Fibroblast of skin of abdomen (primary cell): ENCODE measurements at places on chromosomes 11 and 22.

DNA sequence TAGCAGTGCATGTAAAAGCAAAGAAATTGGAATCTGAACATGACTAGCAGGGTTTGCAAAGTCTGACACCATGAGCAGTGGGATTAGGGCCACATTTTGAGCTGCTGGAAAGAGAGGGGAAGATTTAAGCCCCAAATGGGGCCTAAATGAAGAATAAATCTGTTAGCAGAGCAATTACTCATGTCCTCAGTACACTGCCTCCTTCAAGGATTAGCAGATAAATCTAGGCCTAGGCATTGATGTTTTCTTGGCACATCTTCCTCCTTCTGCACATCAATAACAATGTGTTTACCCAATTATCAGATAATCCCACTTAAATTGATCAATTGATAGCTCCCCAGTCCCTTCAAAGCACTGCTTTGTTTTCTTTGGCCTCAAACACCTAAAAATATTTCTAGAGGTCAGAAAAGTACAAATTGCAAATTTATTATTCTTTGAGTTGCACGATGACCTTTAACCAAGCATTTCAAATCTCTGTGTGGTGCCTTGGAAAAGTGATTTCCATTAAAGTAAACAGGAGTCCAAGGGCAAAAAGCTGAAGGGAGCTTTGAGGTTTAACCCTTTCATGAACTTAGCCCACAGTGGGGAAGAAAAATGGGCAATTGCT, 514.7 kb upstream of the CHORDC1 start:
- peak; percentile 32 for DNase-seq

DNA sequence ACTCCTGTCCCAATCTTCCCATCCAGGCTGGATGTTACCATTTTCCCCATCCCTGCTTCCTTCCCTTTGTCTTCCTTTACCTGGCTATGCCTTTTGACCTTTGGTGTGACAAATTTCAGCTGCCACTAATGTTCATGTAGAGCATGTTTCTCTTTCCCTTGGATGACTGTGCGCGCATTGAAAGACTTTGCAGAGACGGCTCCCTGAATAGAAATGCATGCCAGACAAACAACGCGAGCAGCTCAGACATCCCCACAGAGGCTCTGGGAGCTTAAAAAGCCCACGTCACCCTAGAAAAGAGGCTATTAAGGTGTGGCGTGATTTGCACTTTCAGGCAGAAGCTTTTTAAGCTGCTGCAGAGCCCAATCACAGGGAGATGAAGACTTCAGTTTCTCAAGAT, 202.0 kb downstream of the NTM start:
- no peak for DNase-seq

DNA sequence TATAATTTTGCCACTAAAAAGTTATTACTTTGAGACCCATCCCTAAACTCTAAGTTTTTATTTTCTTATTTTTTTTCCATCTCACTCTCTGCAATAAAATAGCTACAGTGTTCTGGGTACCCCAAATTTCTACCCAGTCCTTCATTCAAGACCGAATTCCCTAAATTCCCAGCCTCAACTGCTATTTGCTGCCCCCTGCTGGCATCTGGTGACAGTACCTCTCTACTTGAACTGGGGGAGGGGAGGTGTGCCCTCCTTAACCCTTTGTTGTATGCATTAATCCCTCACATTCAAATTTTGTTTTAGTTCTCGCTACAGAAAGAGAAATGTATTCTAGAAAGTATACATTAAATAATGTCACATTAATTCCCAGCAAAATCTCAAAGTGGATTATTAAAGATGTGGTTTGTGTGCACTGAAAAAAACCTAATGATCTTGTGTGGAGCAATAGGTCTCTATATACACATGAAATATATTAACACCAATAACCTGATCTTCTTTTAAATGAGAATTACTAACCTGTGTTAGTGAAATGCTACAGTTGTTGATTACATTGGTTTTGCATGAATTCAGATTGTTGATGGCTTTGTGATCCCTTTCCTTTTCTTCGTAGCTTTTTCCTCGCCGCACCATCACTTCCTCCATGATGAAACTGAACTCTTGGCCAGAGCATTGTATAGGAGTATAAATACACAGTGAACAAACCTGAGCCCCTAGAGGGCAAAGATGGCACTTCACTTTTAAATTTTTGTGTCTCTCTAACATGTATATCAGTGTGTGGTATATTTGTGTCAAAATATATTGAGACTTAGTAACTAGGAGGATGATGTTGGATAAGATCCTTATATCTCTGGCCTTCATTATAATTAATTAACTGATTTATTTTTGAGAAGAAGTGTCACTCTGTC, 590.0 kb downstream of the METTL15 start:
- peak; percentile 44 for DNase-seq

GRCh38 chr22:38843201-38843656, 599 bp downstream of the NPTXR start:
- DNase-seq: peak; percentile 76

- peak; percentile 73 for DNase-seq
Measured at GRCh38 chr11:86627776-86628455, 44.5 kb downstream of the ME3 start.

DNA sequence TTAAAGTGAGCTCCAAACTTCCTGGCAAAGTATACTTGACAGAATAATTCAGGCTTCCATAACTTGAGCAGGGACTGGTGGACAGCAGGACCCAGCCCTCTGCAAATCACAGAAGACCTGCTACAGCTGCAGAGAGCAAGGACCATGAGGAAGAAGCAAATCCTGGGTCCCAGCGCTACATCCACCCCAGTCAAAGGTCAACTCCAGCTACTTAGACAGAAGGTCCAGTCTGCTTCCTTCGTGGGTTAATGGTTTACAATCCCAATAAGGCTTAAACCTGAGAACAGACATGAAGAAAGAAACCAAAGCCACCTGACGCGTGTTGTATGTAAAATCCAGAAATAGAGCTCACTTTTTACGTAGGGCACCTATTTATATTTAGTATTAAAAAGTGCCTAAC, 57.7 kb downstream of the SHANK2 start:
- DNase-seq: no peak

- no peak for DNase-seq
Measured at GRCh38 chr11:111301004-111301841, 2.9 kb downstream of the POU2AF3 start.

GRCh38 chr22:48947636-48948035, 880.0 kb downstream of the BRD1 start:
- DNase-seq: no peak

- DNase-seq: peak; percentile 88
Measured at GRCh38 chr11:102177974-102178631, 67.9 kb downstream of the YAP1 start.
